NCI-H1105 treated with DMSO at 0.1 percent for 48 hours (cell line): ENCODE measurements at places on chromosomes 6 and 20.

- DNase-seq: no peak
These were observed 33.8 kb upstream of the FAM135A start for GRCh38 chr6:70379473-70380013.

DNA sequence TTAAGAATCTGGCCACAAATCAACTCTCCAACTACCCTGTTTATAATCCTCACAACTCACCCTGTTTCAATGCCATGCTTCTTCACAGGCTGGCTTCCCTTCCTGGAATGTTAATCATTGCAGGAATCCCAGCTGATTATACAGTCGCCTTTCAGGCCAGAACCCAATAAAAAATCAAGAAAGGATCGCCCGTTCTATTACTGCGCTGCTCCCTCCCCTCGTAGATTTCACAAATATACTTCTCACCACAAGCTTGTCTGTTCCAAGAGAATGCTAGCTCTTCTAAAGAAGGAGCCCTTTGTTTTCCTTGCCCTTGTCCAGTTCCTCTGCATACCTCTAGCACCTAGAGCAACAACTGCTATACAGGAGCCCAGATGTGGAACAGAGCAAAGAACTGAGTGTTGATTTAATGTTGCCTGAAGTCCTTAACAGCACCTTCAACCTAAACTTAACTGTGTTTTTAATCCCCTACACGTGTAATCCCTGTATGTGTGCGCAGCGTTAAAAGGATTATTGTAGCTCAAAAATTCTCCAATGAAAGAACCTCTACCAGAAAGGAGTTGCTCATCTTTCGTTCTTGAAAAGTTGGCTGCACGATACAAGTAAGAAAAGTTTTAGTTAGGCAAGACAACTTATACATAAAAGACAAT, 988 bp downstream of the ECHDC1 start:
- DNase-seq: peak; percentile 24

GRCh38 chr6:51855310-51856082, 231.9 kb downstream of the PKHD1 start:
- peak; percentile 73 for DNase-seq

DNA sequence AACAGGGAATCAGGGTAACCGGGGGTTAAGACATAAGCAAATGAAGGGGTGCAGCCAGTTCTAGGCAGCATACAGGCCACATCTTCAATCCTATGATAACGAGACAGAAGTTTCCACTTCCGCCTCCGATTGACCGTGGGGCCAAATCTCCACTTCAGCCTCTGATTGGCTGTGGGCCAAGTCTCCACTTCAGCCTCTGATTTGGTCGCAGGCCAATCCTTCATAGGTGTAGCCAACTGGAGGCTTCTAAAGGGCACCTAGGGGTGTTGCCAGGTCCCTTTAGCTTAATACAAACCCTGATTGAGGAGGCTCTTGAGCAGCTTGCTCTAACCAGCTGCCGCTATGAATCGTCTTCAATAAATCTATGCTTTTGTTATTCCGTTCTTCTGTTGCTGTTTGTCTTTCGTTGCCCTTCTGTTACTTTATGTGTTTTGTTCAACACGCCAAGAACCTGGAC, 2.1 kb upstream of the ERGIC3 start:
- peak; percentile 97 for DNase-seq

GRCh38 chr6:74113901-74114300, 417.9 kb downstream of the CD109 start:
- no peak for DNase-seq

- DNase-seq: no peak
These were observed 30.6 kb downstream of the SNAP25 start for GRCh38 chr20:10249048-10249770.

- no peak for DNase-seq
These were observed 238.5 kb upstream of the RAB32 start for GRCh38 chr6:146305092-146305491.

- DNase-seq: no peak
These were observed 2.5 kb upstream of the SLC17A9 start for GRCh38 chr20:62949962-62950361.

- no peak for DNase-seq
These were observed 35.2 kb upstream of the OVOL2 start for GRCh38 chr20:18092890-18093289.

DNA sequence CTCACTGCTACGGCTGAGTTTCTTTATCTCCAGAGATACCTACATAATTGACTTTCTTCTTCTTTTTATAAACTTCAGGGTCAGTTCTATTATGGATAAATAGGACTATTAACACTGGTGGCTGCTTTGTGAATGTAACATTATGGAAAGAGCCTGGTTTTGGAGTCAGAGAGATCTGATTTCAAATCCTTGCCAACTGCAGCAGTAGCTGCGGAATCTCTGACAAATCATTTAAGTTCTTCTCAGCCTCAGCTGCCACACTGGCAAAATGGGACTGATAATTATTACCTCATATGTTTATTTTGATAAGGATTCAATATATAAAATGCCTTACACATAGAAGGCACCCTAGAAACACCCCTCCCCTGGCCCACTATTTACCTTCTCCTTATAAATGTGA, 160.5 kb downstream of the BACH2 start:
- no peak for DNase-seq

DNA sequence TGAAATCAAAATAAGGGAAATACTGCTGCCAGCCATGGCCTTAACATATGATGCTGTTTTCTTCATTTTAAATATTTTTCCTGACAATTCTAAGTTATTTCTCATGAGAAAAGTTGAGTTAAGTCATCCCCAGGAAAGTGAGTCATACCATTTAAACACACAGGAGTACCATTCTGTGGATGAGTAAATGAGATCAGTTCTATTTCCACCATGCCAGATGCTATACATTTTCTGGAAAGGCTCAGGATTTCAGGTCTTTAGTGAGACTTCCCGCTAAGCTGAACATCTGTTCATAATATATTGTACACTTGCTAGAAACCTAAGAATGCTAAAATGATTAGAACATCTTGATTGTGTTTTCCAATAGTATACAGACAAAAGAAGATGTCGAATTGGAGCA, 256.2 kb upstream of the MANEA start:
- DNase-seq: no peak

DNA sequence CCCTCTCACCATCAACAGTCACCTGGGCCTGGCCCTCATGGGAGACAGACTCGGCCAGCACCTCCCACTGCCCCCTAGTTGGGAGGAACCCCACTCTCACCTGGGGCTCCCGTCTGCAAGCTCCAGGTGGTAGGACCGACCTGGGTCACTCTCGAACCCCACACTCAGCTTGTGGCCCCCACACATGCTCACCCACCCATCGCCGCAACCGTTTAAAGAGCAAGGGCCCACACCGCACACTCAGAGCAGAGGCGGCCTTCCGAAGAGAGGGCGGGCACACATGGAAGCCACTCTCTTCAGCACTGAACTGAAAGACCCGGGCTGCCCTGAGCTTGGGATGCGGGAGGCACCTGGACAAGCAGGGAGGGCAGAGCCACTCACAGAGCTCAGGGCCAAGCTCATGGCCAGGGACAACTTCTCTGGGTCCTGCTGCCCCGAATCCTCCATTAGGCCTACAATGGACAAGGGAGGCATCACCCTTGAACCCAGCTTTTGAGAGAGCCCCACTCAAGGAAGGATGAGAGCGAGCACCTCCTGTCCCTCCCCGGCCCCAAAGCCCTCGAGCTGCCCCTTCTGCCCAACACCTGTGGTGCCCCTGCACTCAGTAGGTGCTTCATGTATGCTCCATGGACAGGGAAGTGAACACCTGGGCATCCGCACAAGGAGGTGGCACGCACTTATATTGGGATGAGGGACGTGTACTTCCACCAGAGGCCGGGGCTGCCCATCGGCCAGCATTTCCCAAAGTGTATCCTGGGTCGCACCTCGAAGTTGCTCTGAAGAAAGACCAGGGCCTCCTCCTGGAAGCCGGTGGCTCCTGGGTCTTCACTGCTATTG, 50.4 kb downstream of the YTHDF1 start:
- no peak for DNase-seq

- DNase-seq: no peak
These were observed 214.1 kb upstream of the HS3ST5 start for GRCh38 chr6:114556846-114557488.

- DNase-seq: no peak
These were observed 16.0 kb downstream of the DLGAP4 start for GRCh38 chr20:36322131-36322530.

DNA sequence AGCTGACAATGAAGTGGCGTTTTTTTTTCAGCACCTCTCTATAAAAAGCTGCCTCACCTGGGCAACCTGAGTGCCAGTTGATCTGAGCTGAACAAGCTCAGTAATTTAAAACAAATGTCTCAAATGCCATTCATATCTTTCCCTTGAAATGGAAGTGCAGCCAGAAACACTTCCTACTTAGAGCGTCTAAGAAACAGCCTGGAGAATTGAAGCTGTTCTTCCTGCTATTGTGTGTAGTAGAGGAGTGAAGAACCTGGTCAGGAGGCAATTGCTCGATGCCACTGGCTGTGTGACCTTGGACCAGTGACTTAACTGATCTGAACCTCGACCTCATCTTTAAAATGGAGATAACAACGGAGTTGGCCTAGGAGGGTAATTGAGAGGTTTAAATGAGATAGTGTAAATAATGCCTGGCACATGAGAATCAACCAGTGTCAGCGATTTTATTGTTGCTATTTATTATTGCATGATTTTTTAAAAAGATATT, 95.4 kb upstream of the FOXQ1 start:
- no peak for DNase-seq

GRCh38 chr6:83962582-83962981, 71.0 kb upstream of the MRAP2 start:
- DNase-seq: no peak

GRCh38 chr20:62782893-62783278, 13.4 kb upstream of the MRGBP start:
- no peak for DNase-seq

- no peak for DNase-seq
These were observed 82.7 kb downstream of the LPA start for GRCh38 chr6:160581406-160581805.

DNA sequence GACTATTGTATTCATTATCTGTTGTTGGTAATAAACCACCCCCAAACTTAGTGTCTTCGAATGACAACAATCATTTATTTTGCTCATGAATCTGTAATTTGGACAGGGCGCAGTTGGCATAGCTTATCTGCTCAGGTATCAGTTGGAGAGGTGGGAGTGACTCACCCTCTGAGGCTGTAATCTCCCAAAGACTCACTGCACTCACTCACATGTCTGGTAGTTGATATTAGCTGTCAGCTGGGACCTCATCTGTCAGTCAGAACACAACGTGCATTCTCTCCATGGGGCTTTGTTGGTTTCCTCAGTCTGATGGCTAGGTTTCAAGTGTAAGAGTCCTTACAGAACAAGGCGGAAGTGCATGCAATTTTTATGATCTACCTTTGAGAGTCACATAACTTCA, 219.0 kb upstream of the PRND start:
- no peak for DNase-seq

GRCh38 chr20:47113362-47114109, 218.9 kb downstream of the EYA2 start:
- DNase-seq: no peak

DNA sequence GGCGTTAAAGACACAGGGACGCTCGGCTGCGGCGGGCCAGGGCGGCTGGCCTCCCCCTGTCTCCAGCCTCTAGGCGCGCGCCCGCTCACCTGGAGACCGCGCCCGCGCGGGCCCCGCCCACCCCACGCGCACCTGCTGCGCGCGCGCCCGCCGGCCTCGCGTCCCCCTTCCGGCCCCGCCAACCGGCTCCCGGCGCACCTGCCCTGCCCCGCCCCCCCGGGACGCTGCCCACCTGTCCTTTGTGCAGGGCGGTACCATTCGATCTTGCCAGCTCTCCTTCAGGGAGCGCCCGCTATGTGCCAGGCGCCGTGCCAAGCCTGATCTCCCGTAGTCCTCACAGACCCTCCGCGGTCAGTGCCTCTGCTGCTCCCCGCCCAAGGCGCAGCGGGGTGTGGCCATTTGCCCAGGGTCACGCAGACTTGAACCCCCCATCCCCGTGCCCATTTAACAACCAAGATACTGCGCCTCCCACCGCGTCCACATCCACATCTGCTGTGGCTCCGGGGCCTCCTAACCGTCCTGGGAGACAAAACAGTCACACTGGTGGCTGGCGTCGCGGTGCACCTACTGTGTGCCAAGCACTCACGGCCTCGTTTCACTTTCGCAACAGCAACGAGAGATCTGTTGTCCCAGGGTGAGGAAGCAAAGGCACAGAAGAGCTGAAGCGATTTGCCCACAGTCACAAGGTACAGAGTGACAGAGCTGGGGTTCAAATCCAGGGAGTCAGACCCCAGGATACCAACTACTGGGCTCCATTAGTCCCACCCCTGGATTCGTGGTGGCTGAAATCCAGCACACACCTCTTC, 48.1 kb downstream of the NOL4L start:
- DNase-seq: peak; percentile 97

DNA sequence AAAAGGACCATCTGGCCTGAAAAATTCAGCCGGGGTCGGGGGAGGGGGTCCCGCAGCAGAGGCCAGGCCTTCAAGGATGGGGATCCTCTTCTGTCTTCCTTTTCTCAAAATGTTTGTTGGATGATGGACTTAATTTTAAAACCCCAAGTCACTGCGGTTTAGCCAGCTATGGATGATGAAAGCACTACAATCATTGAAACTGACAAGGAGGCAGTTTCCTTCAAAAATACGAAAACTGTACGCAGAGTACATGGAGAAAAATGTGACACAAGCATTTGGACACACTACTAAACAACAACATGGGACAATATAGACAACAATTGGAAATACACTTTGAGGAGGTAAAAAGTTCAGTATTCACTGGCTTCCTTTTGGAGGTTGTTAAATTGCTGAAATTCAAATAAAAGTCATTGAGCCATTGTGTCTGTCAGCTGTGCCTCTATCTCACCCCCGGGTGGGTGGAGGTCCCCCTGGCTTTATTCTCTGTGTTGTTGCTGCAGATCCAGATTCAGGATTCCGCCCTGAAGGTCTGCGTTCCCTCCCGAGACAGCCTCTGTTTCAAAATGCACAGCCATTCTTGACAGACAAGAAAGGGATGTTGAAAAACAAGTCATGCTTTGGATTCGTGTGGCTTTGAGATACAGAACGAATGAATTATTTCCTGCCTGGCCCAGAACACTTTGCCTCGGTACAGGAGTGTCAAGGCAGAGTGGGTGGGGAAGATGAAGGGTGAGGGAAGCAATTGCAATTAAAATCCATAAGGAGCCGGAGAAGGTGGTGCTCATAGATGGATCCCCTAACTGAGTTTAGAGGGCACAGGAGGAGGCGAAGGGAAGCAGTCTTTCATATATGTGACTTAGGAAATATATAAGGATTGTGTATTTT, 118.2 kb downstream of the TTLL2 start:
- no peak for DNase-seq

DNA sequence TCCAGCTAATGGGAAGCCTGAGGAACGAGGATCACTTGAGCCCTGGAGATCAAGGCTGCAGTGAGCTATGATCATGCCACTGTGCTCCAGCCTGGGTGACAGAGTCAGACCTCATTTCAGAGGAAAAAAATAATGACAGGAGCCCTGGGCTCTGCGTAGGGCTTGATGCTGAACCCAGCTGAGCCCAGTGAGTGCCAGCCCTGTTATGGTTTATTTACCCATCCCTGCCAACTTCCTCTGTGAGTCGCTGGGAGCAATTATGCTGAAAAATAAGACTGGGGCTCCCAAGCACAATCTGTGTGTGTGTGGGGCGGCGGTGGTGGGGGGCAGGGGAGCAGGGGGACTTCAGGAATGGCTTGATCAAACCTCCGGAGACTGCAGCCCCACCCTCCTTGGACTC, 75.9 kb upstream of the PMEPA1 start:
- DNase-seq: no peak

GRCh38 chr6:154252678-154253077, 103.9 kb downstream of the IPCEF1 start:
- no peak for DNase-seq
